ENCODE measurements at places on chromosomes 6 and 20. TPM values are rescaled to one million over a fixed set of nuclear protein-coding genes. Genes with fewer than 3 reads are reported as not detected.
A peak's percentile ranks its signal among the peaks of the same experiment; 100 is the strongest.

C4A gene
- 8.1 TPM for total RNA-seq

DNA sequence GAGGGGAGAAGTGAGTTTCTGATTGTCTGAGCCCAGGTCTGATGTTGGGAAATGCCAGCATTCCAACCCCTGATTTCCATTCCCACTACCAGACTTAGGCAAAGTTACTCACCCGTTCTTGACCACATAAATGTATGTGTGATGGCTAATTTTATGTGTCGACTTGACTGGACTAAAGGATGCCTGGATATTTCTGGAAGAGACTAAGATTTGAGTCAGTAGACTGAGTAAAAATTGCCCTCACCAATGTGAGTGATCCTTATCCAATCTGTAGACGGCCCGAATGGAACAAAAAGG lies 95.8 kb upstream of the TAB2 start:
- H3K36me3 ChIP-seq, result no peaks in the 10 kb centered on the region
- H3K27me3 ChIP-seq, result no peaks in the 10 kb centered on the region
- no peak overlapping the region for H3K27ac ChIP-seq
- no peaks in the 10 kb centered on the region for H3K4me1 ChIP-seq

HCRTR2 gene
- not detected for total RNA-seq

PPIL1 gene
- total RNA-seq, result 44.1 TPM

- H3K36me3 ChIP-seq, result no peaks in the 10 kb centered on the region
- no peak for DNase-seq
- H3K27ac ChIP-seq, result no peak overlapping the region
- H3K4me1 ChIP-seq, result no peaks in the 10 kb centered on the region
- H3K4me3 ChIP-seq, result no peak overlapping the region
Measured at GRCh38 chr6:108944707-108945680, 96.8 kb downstream of the ARMC2 start.

KIF25 gene
- total RNA-seq, result 0.44 TPM

SYTL3 gene
- total RNA-seq, result 1.4 TPM

GRCh38 chr6:50925548-50925947 lies 106.9 kb downstream of the TFAP2B start:
- no peaks in the 10 kb centered on the region for H3K36me3 ChIP-seq
- no peak overlapping the region for H3K4me3 ChIP-seq
- no peak for DNase-seq
- H3K27ac ChIP-seq, result no peak overlapping the region

DNA sequence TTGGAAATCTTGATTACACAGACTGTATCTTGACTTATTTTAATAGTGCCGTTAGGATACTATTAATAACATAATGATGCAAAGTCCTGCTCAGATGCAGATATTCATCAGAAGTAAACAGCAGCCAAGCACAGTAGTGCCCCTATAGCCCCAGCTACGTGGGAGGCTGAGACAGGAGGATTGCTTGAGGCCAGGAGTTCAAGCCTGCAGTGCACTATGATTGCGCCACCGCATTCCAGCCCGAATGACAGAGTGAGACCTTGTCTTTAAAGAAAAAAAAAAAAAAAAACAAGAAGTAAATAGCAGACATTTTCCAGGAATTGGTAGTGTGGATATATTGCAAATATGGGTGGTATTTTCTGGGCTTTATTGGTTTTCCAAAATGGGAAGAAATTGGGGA lies 61.8 kb downstream of the TULP4 start:
- H3K27me3 ChIP-seq, result no peaks in the 10 kb centered on the region
- no peaks in the 10 kb centered on the region for H3K4me1 ChIP-seq
- H3K36me3 ChIP-seq, result no peaks in the 10 kb centered on the region
- no peak for DNase-seq
- H3K27ac ChIP-seq, result no peak overlapping the region

- H3K27me3 ChIP-seq, result no peaks in the 10 kb centered on the region
- no peak overlapping the region for H3K4me3 ChIP-seq
- DNase-seq, result no peak
- H3K4me1 ChIP-seq, result no peaks in the 10 kb centered on the region
Measured at GRCh38 chr6:84515067-84515466, 249.3 kb downstream of the TBX18 start.

HS3ST5 gene
- total RNA-seq, result 0.05 TPM

DNA sequence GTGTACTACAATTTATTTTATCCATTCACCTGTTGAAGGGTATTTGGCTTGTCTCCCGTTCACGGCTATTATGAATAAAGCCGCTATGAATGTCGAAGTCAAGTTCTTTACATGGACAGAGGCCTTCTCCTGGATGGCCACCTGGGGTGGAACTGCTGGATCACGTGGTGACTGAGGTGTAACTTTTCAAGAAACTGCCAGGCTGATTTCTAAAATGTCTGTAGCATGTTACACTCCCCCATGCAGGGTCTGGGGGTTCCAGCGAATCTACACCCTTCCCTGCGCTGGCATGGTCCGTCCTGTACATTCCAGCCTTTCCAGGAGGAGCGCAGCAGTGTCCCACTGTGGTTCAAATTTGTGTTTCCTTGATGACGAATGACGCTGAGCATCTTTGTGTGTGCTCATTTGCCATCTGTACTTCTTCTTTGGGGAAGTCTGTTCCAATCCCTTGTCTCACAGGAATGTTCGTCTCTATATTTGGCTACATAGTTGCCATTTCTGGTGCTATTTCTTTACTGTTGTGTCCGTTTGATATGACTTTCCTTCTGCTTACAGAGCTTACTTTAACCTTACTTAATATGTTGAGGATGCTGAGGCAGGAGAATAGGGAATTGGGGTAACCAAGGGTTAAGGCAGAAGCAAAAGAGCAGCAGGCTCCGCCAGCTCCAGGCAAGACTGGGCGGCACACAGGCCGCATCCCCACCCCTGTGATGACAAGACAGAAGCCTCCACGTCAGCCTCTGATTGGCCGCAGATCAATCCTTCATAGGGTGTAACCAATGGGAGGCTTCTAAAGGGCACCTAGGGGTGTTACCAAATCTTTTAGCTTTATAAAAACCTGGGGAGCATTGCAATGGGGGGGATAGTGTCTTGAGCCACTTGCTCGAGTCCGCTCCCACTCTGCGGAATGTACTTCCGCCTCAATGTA lies 106.6 kb downstream of the TAF4 start:
- H3K4me3 ChIP-seq, result no peak overlapping the region
- H3K36me3 ChIP-seq, result no peaks in the 10 kb centered on the region
- DNase-seq, result no peak

ENPP3 gene
- not detected for total RNA-seq

DNA sequence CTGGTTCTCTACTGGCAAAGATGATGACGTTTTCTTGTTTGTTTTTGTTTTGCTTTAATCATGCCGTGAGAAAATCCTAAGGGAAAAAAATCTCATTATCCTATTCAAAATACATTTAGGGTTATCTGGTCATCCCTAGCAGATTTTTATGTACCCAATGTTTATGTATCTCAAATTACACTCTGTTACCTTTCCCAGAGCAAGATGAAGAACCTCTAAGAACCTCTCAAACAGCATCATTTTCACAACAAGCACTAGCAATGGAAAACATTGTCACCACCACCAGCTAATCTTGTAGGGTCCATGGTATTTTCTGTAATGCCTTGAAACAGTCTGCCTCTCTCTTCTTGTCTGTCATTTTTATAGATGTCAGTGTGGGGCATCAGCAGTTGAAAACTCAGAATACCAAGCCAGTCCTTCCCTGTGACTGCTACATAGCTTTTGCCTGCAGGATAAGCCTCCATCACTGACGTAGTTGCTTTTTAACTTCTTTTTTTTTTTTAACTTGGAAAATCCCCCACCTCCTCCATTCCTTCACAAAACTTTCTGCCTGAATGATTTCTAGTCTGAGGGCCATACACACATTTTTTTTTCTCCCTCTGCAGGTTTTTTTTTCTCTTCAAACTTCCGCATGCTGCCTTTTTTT lies 2.4 kb upstream of the SNAP25 start:
- no peak overlapping the region for H3K27ac ChIP-seq
- H3K4me3 ChIP-seq, result no peak overlapping the region
- peaks cover 12% of the 10 kb centered on the region for H3K27me3 ChIP-seq
- no peaks in the 10 kb centered on the region for H3K36me3 ChIP-seq

NNAT gene
- not detected for total RNA-seq

GRCh38 chr6:130811932-130812331 lies 15.3 kb upstream of the SMLR1 start:
- H3K27ac ChIP-seq, result no peak overlapping the region
- no peaks in the 10 kb centered on the region for H3K4me1 ChIP-seq
- H3K27me3 ChIP-seq, result no peaks in the 10 kb centered on the region
- H3K4me3 ChIP-seq, result no peak overlapping the region
- no peak for DNase-seq
- no peaks in the 10 kb centered on the region for H3K36me3 ChIP-seq

DXO gene
- 38.1 TPM for total RNA-seq

GRCh38 chr6:37176268-37177076 lies 6.5 kb downstream of the PIM1 start:
- no peak for DNase-seq
- peaks cover 20% of the 10 kb centered on the region for H3K4me1 ChIP-seq
- no peaks in the 10 kb centered on the region for H3K27me3 ChIP-seq

- H3K27ac ChIP-seq, result no peak overlapping the region
- peaks cover 48% of the 10 kb centered on the region for H3K4me1 ChIP-seq
- no peaks in the 10 kb centered on the region for H3K27me3 ChIP-seq
- H3K36me3 ChIP-seq, result peaks cover 20% of the 10 kb centered on the region
- no peak for DNase-seq
- no peak overlapping the region for H3K4me3 ChIP-seq
Measured at GRCh38 chr20:50099113-50099512, 13.8 kb downstream of the UBE2V1 start.

DNA sequence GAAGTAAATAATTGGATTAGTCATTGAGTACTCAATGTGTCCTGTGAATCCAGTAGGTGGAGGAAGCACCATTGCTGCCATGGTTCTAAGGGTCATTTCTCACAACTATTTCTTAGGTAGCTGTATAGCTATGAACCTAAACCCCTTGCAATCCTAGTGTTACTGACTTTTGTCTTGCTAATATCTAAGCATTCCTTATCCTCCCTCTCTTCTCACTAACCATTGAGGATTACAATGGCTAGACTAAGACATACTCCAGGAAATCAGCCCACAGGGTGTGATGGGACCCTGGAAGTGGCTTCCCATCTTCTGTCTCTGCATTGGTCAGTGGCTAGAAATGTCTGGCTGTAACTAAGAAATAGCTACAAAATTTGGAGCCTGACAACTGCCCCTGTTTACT lies 27.3 kb upstream of the FOXA2 start:
- no peak overlapping the region for H3K27ac ChIP-seq
- H3K4me1 ChIP-seq, result no peaks in the 10 kb centered on the region
- no peaks in the 10 kb centered on the region for H3K27me3 ChIP-seq
- no peaks in the 10 kb centered on the region for H3K36me3 ChIP-seq
- no peak overlapping the region for H3K4me3 ChIP-seq
- no peak for DNase-seq

- no peak overlapping the region for H3K27ac ChIP-seq
- H3K4me1 ChIP-seq, result peaks cover 19% of the 10 kb centered on the region
- DNase-seq, result no peak
- H3K4me3 ChIP-seq, result no peak overlapping the region
- H3K36me3 ChIP-seq, result no peaks in the 10 kb centered on the region
- no peaks in the 10 kb centered on the region for H3K27me3 ChIP-seq
Measured at GRCh38 chr20:58021481-58021880, 207.0 kb downstream of the ANKRD60 start.

BLTP3A gene
- total RNA-seq, result 20.2 TPM

KIAA1586 gene
- 21.2 TPM for total RNA-seq

GRCh38 chr20:36812594-36813463 lies 39.3 kb upstream of the DSN1 start:
- H3K27ac ChIP-seq, result no peak overlapping the region
- peaks cover 7% of the 10 kb centered on the region for H3K36me3 ChIP-seq
- H3K27me3 ChIP-seq, result no peaks in the 10 kb centered on the region
- H3K4me3 ChIP-seq, result no peak overlapping the region
- DNase-seq, result no peak

PROKR2 gene
- not detected for total RNA-seq

- no peak within 1 kb of the TSS for H3K27ac ChIP-seq
- H3K4me1 ChIP-seq, result no peaks in the 10 kb centered on the region
- DNase-seq, result no peak
- H3K36me3 ChIP-seq, result no peaks in the 10 kb centered on the region
- H3K27me3 ChIP-seq, result peaks cover 7% of the 10 kb centered on the region
Measured at GRCh38 chr6:29723262-29723665, at the start of gene HLA-F. Gene HLA-F (plus strand): TSS chr6:29723434. CDS start chr6:29723464, 30 bp downstream.

DNA sequence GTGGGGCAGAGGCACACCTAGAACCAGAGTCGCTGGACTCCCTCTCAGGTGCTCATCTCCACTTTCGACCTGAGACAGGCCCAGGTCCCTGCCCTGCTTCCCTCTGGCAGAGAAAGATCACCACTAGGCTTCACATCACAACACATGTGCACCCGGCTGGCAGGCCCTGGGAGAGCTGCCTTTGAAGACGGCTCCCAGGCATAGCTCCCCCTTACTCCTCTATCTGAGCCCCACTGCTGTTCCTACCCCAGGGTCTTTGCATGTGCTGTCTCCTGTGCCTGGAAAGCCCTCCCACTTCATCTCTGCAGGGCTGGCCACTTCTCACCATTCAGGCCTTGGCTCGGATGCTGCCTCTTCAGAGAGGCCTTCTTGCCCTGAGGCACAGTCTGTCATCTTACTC lies 89.2 kb downstream of the NOL4L start:
- DNase-seq, result no peak
- H3K4me1 ChIP-seq, result no peaks in the 10 kb centered on the region
- no peaks in the 10 kb centered on the region for H3K36me3 ChIP-seq

GRCh38 chr20:35831971-35832370 lies 60.2 kb downstream of the PHF20 start:
- no peaks in the 10 kb centered on the region for H3K27me3 ChIP-seq
- H3K4me1 ChIP-seq, result no peaks in the 10 kb centered on the region
- no peak for DNase-seq

DNA sequence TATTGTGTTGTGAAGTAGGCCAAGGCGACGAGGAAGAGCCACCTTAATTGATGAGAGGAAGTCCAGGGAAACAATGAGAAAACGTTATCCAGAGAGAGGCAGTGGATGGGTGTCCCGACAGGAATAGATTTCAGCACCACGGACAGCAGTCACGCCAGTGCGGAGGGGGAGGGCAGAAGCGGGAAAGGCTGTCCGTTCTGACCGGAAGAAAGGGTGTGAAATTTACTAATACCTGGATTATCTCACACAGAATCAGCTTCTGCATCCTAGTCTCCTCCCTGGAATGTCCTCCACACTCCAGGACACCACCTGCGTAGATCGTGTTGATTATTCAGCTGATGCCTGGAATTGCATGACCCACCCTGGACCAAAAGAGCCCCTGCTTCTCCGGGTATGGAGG lies 7.4 kb upstream of the BPIFA3 start:
- H3K27me3 ChIP-seq, result peaks cover 21% of the 10 kb centered on the region
- no peak overlapping the region for H3K4me3 ChIP-seq
- no peak for DNase-seq
- H3K27ac ChIP-seq, result no peak overlapping the region

- H3K36me3 ChIP-seq, result no peaks in the 10 kb centered on the region
- H3K27me3 ChIP-seq, result no peaks in the 10 kb centered on the region
- H3K4me3 ChIP-seq, result no peak overlapping the region
- no peak overlapping the region for H3K27ac ChIP-seq
- no peak for DNase-seq
Measured at GRCh38 chr6:145863988-145864616, 49.5 kb upstream of the FBXO30 start.

- H3K27ac ChIP-seq, result peak overlapping the region; percentile 85
- no peaks in the 10 kb centered on the region for H3K27me3 ChIP-seq
- peaks cover 22% of the 10 kb centered on the region for H3K4me1 ChIP-seq
- no peaks in the 10 kb centered on the region for H3K36me3 ChIP-seq
Measured at GRCh38 chr6:40912158-40912946, 126.7 kb downstream of the UNC5CL start.

CD83 gene
- 5.3 TPM for total RNA-seq

- DNase-seq, result no peak
- H3K27me3 ChIP-seq, result no peaks in the 10 kb centered on the region
- H3K36me3 ChIP-seq, result no peaks in the 10 kb centered on the region
- no peak overlapping the region for H3K4me3 ChIP-seq
Measured at GRCh38 chr6:12479881-12480280, 189.7 kb downstream of the EDN1 start.
